ENCODE measurements at places on chromosomes 16 and 17.

- DNase-seq = peak; percentile 72
Observed at GRCh38 chr17:16217002-16217635, at the start of gene PIGL. Gene PIGL (plus strand): TSS chr17:16217210. CDS start chr17:16217227, 17 bp downstream.

DNA sequence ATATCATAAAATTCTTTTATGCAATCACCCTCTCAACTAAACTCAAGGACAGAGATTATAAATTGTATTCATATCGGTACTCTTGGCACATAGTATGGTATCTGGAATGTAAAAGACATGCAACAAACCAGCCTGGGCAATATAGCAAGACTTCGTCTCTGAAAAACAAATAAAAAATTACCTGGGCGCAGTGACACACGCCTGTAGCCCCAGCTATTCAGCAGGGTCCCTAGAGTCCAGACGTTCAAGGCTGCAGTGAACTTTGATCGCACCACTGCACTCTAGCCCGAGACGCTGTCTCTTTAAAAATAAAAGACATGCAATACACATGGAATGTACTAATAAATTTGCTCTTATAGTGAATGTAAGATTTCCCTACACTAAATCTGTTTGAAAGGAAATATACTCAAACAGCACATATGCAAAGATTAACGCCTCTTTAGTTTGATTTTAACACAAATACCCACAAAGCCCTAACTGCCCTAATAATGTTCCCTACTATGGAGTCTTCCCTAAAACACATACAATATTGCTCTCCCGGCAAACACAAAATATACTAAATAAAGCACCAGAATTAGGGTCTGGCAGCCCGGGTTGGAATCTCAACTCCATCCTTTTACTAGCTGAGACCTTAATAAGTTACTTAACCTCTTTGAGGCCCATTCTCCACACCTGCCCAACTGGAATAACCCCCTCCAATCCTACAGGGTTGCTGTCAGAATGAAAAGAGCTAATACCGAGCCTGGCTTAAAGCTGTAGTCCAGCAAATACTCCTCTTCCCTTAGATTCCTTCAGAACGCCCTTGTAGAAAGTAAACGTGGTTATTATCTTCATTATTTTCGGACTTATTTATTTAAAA is 1.2 kb downstream of the ABCA5 start:
- DNase-seq = no peak

GRCh38 chr16:12405089-12405488 is 398.6 kb downstream of the CPPED1 start:
- no peak for DNase-seq

- DNase-seq = peak; percentile 28
Observed at GRCh38 chr17:4944554-4945175, 3.7 kb downstream of the PFN1 start.

Data from stimulated activated CD8-positive, alpha-beta memory T cell treated with anti-CD3 and anti-CD28 coated beads, Interleukin-2, amount 100 ng/mL, for 48 hours (primary cell).